ENCODE measurements at places on chromosomes 13 and 19. TPM values are rescaled to one million over a fixed set of nuclear protein-coding genes. Genes with fewer than 3 reads are reported as not detected.

TEX101 gene
- not detected for total RNA-seq

CYP4F12 gene
- 5.6 TPM for total RNA-seq

IER2 gene
- 79.6 TPM for total RNA-seq

DBP gene
- total RNA-seq: 3.9 TPM

C1QTNF9B gene
- total RNA-seq: not detected

KLF1 gene
- total RNA-seq: not detected

URAD gene
- 0.32 TPM for total RNA-seq

CABP5 gene
- total RNA-seq: not detected

CCDC169 gene
- total RNA-seq: 0.73 TPM

JUND gene
- total RNA-seq: 602 TPM

KLK5 gene
- 16.1 TPM for total RNA-seq

TTC9B gene
- not detected for total RNA-seq

SF3A2 gene
- total RNA-seq: 32.6 TPM

JUNB gene
- total RNA-seq: 320 TPM

KLK11 gene
- 5.6 TPM for total RNA-seq

MAMSTR gene
- total RNA-seq: 1.9 TPM

WASF3 gene
- total RNA-seq: 67.0 TPM

PROZ gene
- not detected for total RNA-seq

MEIS3 gene
- total RNA-seq: 17.1 TPM

SIGLEC11 gene
- 0.66 TPM for total RNA-seq

SHISA2 gene
- 2.6 TPM for total RNA-seq

ZNF414 gene
- 13.5 TPM for total RNA-seq

CSNK1G2 gene
- total RNA-seq: 68.2 TPM

PLPP2 gene
- total RNA-seq: 120 TPM

OBI1 gene
- 14.0 TPM for total RNA-seq

C19orf38 gene
- total RNA-seq: 2.0 TPM

PCDH20 gene
- total RNA-seq: 0.64 TPM

KASH5 gene
- total RNA-seq: not detected

CYP2A6 gene
- total RNA-seq: not detected

MAST1 gene
- total RNA-seq: not detected

ZNF805 gene
- total RNA-seq: 29.9 TPM

PINLYP gene
- 6.9 TPM for total RNA-seq

APC2 gene
- 0.16 TPM for total RNA-seq

LILRA6 gene
- 1.3 TPM for total RNA-seq

C13orf42 gene
- not detected for total RNA-seq

LILRB4 gene
- 1.3 TPM for total RNA-seq

SYCN gene
- not detected for total RNA-seq

SLC8A2 gene
- total RNA-seq: under 0.01 TPM

SLC7A1 gene
- 12.7 TPM for total RNA-seq

NLRP5 gene
- 0.98 TPM for total RNA-seq

SNRPD2 gene
- total RNA-seq: 191 TPM

ATP4A gene
- total RNA-seq: not detected

PRTN3 gene
- 0.44 TPM for total RNA-seq

ANKRD27 gene
- total RNA-seq: 26.9 TPM

ZNF729 gene
- total RNA-seq: 0.73 TPM

C19orf44 gene
- 11.1 TPM for total RNA-seq

RYR1 gene
- total RNA-seq: 3.5 TPM

KIR2DL3 gene
- total RNA-seq: not detected

HMGB1 gene
- total RNA-seq: 269 TPM

ZIC5 gene
- not detected for total RNA-seq

LSM7 gene
- 125 TPM for total RNA-seq

PROSER1 gene
- 25.5 TPM for total RNA-seq

CEACAM8 gene
- not detected for total RNA-seq

LILRA1 gene
- 0.66 TPM for total RNA-seq

CBY2 gene
- total RNA-seq: not detected

RAB3A gene
- 1.1 TPM for total RNA-seq
